WERI-Rb-1 (cell line): ENCODE measurements at places on chromosomes 16 and 17.

DNA sequence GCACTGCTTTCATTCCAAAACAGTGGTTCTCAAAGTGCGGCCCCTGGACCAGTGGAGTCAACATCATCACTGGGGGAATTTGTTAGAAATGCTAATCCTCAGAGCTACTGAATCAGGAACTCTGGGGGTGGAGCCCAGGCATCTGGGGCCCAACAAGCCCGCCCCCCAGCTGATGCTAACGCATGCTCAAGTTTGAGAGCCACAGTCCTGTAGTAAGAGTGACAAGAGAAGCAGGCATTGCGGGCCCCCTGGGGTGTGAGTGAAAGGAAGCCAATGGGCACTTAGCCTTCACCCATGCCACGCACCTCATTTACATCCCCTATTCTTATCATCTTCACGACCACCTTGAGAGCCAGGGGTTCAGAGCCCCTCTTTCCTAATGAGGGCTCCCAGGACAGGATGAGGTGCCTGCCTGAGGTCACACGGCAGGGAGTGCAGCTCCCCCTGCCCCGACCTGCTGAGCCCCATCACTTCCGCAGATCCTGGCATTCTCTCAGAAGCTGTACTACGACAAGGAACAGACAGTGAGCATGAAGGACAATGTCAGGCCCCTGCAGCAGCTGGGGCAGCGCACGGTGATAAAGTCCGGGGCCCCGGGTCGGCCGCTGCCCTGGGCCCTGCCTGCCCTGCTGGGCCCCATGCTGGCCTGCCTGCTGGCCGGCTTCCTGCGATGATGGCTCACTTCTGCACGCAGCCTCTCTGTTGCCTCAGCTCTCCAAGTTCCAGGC is 9.1 kb downstream of the CA4 start:
- DNase-seq = no peak

DNA sequence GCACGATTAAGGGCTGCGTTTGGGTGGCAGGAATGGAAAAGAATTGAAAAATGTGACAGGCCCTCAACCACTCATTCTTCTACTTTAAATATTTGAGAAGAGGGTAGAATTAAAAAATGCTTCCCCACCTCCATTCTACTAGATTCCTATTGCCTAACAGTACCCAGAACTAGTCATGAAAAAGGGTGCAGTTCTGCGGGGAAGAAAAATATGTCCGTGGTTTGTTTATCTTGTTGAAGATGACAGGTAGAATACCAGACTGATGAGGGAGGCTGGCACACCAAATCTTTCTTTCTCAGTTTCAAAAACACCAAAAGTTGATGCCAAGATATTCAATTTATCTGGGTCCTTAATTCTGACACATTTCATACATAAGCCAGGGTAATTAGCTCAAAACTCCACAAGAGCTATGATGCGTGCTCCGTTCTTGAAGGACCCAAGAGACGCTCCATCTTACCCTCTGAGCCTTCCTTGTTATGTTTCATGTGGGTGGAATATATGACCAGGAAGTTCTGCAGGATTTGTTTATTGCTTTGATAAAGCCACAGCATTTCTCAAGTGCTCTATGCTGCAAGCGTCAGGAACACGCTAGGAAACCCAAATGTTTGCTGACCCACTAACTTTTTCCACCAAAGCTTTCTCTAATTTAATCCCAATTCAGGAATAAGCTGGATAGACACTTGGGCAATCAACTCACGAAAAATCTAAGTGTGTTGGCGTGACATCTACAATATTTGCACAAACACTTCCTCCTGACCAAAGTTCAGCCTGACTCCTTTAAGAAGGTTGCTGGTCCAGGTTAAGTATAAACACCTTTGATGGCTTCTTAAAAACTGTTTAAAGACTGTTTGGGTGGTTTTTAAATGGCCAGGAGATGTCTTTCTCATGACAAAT is 20.6 kb upstream of the GAN start:
- no peak for DNase-seq

GRCh38 chr17:81448950-81449349 is 53.7 kb downstream of the BAHCC1 start:
- DNase-seq = no peak

DNA sequence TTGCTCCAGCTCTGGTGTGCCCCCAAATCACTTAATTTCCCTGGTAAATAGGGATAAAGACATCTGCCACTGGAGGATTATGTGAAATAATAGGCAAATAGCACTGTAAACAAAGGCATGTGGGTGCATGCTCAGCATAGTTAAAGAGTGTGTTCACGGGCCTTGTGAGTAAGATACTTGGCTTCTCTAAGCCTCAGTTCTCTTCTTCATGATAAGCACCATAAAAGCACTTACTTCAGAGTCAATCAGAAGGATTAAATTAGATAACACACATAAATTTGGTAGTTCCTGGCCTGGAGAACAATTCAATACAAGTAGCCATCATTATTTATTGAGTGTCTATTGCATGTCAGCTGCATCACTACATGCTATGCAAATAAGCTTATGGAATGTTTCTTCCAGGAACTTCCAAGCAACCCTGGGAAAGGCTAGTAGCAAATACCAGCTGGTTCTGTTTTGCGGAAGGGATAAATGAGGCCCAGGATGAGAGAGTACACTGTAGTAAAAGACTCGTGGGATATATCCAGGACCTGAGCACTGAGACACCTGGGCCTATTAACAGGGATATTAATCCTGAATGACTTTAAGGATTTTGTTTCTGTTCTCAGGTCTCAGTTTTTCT is 14.5 kb downstream of the CCL11 start:
- DNase-seq = no peak

- no peak for DNase-seq
These were observed 53.1 kb upstream of the CLEC18B start for GRCh38 chr16:74474416-74474815.

DNA sequence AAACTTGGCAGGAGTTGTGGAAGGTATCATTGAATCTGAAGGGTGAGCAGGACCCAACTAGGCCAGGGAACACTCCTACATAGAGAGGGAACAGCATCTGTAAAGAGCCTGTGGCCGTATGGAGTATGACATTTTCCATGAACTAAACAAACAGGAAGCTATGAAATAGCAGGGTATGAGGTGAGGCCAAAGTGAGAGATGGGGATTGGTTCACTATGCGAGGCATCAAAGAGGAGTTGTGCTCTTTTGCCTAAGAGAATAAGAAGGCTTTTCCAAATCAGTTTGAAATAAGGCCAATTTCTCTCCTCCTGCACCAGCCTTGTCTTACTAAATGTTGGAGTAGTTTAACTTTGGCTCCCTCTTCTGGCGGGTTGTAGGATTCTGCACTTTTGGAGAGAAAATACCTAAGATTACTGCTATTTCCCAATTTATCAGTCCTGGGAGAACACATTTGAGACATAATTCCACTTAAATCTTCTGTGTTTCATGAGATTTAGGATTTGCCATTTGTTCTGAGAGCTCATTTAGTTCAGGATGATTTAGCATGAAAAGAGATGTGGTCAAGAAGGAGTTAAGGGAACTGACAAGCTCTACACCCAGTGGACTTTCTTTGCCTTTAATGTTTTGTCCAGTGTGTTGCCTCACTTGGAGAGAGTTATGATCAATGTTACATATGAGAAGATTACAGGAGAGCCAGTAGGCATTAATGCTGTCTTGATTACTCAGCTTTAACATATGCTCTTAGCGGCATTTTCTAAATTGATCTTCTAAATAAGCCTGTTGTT is 55.4 kb downstream of the TNRC6C start:
- DNase-seq = peak; percentile 57

DNA sequence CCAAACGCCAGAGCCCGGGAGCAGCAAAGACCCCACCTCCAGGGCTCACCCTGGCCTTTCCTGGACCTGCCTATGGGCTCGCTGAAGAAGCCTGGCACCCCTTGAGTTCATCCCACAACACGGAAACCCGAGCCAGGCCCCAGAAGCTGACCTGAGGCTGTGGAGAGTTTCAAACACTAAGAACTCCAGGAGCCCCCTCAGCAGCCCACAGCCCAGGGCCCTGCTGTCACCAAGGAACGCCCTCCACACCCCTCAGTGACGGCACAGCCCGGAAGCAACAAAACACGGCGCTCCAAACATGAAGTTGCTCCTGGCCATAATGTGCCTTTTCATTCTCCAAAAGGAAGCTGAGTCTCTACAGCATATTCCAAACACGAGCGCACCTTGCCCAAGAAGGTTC is 9.2 kb downstream of the SLC38A10 start:
- no peak for DNase-seq

GRCh38 chr16:84062734-84063640 is 20.4 kb upstream of the SLC38A8 start:
- DNase-seq = peak; percentile 78

- DNase-seq = peak; percentile 80
These were observed 46.9 kb downstream of the IRX6 start for GRCh38 chr16:55370762-55371482.

- no peak for DNase-seq
These were observed 74.2 kb downstream of the VPS53 start for GRCh38 chr17:640436-640835.

DNA sequence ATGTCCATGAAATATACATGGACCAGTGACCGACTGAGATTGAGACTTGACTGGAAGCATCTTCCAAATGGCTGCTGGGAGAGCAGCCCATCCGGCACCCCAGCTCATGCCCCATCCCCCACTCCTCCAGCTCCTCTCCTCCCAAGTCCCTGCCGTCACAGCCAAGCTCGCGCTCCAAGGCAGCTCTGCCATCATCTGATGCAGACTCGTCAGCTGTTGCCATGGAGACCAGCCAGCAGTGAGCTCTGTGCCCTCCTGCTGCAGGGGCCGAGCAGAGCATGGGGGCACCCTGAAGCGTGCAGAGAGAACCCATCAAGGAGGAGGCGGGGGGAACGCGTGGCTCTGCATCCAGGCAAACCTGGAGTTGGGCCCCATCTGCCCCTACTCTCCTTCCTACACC is 74.5 kb upstream of the TNRC6C start:
- DNase-seq = peak; percentile 74

- no peak for DNase-seq
These were observed 705.5 kb downstream of the CDH11 start for GRCh38 chr16:64416216-64417005.

- no peak for DNase-seq
These were observed 119.1 kb downstream of the CCDC182 start for GRCh38 chr17:57625957-57626356.

DNA sequence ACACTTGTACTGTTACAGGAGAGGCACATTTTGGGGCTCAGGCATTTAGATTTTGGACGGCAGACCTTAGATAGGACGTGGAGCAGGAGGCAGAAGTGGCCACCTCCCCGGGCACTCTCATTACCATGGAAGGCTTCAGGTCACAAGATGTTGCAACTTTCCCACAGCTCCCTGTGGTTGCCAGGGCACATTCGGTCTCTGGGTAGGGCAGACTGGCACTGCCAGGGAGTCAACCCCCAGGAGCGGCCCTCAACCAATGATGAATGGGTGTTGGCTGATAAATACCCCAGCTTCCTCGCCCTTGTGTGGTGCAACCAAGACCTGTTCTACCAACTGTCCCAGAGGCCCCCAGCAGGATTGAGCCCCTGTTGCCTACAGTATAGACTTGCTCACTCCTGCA is 11.2 kb downstream of the NAGPA start:
- DNase-seq = no peak

DNA sequence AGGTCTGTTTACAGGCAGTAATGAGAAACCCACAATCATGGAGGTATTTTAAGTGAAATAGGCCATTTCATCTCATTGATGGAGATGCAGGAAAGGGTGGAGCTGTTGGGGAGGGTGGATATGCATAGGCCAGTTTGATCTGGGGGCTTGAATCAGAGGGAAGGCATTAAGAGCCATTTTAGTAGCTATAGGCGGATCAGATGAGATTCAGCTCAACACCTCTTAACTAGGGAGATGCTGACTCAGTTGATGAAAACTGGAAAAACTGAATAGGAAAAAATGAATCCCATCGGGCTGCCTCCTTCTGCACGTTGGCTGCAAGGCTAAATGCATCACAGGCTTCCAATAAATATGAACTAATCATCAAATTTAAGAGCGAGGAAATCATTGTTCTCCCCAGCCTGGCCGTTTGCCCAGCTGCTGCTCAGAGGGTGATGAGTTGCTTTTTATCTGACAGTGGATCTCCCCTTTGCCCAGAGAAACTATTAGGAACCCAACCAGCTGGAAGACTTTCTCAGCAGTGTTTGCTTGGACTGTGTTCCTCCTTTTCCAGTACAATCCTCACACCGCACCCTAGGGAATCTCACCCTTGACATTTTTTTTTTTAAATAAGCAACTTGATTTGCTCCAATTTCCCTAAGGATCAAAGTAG is 149.6 kb downstream of the SOX9 start:
- DNase-seq = no peak

GRCh38 chr17:44941712-44942331 is 5.8 kb downstream of the KIF18B start:
- DNase-seq = no peak

- no peak for DNase-seq
These were observed 75.0 kb downstream of the GPRC5B start for GRCh38 chr16:19809693-19810092.

GRCh38 chr16:70396246-70396904 is 42.5 kb downstream of the ST3GAL2 start:
- peak; percentile 96 for DNase-seq

- no peak for DNase-seq
These were observed 21.1 kb downstream of the ANKRD40 start for GRCh38 chr17:50686494-50687199.

- DNase-seq = no peak
These were observed 212.5 kb downstream of the KATNIP start for GRCh38 chr16:27762441-27762840.

GRCh38 chr17:68511671-68512246 is 471 bp upstream of the PRKAR1A start:
- peak; percentile 97 for DNase-seq

DNA sequence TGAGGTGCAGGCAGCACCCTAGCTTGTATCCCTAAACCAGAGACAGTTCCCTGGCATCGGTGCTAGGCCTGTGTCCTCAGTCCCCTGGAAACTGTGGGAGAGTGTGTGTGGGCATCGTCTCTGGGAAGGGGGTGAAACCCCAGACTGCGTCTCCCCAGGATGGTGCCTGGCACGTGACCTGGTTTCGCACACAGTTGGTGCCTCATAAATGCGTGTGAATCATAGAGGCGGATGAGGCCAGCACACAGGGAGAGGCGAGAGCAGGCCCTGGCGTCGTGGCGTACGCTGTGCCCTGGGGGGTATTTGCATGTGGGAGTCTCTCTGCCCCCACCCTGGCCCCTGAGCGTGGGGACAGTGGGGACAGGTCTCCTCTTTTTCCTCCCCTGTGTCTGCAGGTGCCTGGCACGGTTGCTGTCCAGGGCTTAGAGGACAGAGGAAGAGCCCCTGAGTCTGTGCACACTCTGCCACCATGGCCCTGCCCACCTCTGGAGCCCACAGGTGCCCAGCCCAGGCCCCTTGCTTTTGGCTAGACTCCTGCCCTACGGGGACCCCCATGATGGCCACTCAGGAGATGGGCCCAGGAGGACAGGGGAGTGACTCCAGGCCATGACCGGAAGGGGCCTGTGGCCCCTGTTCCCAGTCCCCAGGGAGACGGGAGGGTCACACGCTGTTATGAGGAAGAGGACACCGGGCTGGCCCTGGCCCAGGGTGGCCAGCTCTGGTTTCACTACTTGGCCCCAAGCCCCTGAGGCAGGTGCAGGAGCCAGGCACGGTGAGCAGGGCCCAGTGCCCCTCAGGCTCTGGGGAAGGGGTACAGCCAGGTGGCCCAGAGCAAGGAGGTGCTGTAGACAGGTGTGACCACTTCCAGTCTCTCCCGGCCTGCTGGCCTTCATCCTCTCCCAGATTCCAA is 1.3 kb upstream of the FSCN2 start:
- no peak for DNase-seq
